ENCODE measurements at places on chromosomes 6 and 20.

GRCh38 chr6:38987503-38987902 lies 61.1 kb upstream of the GLP1R start:
- DNase-seq = no peak

- no peak for DNase-seq
Measured at GRCh38 chr20:2123720-2124119, 22.1 kb downstream of the STK35 start.

- DNase-seq = no peak
Measured at GRCh38 chr20:9506280-9506821, 8.0 kb upstream of the LAMP5 start.

GRCh38 chr6:170439366-170440361 lies 113.4 kb downstream of the PSMB1 start:
- no peak for DNase-seq

GRCh38 chr6:163646133-163646532 lies 231.6 kb downstream of the QKI start:
- no peak for DNase-seq

DNA sequence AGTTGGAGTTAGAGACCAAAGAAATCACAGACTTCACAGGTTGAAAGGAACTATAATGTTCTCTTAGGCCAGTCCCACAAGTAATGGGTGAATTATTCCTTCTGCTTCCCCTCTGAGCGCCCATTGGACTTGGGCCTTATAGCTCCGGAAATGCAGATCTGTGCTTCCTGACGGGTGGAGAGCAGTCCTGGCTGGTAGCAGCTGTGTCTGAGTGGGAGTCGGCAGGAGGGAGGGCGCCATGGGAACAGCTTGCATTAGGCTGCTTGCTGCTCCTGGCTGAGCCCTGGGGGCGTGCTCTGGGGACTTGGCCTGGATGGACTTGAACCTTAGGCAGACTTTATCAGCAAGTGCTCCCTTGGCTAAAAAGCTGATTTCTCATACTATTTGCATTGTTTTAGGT lies 18.4 kb upstream of the NUP153 start:
- DNase-seq = peak; percentile 69

DNA sequence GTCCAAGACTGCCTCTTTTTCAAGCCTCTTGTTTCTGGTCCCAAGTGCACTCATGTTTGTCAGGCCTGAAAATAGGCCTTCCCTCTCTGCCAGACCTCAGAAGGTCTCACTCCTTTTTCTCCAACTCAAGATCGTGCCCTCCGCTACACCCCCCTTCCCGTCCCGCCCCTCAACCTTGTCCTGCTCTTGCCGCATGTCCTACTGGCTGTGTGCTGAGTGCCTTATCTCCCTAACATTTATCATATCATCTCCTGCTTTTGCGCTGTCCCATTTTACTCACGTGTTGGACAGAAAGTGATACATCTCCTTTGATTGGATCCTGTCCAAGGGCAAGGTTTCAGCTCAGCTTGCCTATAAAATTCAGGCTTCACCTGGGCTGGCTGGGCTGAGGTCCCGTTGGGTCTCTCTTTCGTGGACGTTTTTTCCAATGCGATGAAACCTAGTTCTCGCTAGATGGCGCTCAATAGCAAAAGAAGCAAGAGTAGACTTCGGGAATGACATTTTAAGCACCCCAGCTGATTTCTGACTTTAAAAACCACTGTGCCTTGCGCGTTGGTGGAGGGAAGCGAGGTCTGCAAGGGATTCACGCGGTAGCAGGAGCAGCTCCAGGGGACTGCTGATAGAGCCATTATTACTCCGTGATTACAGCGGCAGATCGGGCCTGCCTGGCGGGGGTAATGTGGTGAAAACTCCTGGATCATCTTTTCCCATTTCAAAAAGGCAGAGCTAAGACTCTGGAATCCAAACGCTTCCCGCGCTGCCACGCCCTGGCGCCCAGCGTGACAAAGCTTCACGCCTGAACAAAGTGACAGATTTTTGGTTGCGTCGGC lies 137.6 kb downstream of the IMPG1 start:
- peak; percentile 6 for DNase-seq

DNA sequence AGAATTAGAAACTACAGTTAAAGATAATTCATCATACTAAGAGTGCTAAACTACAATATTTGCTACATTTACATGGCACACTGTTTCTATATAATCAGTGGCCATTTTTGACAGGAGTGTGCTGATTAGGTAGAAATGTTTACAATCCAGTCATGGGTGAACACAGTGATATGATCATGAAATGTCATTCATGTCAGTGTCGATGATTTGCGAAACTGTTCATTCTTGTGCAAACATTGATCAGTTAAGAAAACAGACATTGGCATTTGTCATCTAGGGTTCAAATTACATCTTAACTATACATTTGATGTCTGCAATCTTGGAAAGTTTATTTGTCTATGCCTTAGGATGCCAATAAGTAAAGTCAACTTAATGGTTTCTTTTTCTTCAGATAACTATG lies 474.9 kb downstream of the DOK5 start:
- DNase-seq = no peak

GRCh38 chr20:59977086-59977485 lies 18.9 kb downstream of the CDH26 start:
- no peak for DNase-seq

GRCh38 chr6:157139054-157139708 lies 184.1 kb downstream of the TMEM242 start:
- no peak for DNase-seq

- DNase-seq = no peak
Measured at GRCh38 chr6:29762781-29763214, 39.6 kb downstream of the HLA-F start.

GRCh38 chr6:9761220-9761619 lies 653.7 kb downstream of the TFAP2A start:
- DNase-seq = no peak

DNA sequence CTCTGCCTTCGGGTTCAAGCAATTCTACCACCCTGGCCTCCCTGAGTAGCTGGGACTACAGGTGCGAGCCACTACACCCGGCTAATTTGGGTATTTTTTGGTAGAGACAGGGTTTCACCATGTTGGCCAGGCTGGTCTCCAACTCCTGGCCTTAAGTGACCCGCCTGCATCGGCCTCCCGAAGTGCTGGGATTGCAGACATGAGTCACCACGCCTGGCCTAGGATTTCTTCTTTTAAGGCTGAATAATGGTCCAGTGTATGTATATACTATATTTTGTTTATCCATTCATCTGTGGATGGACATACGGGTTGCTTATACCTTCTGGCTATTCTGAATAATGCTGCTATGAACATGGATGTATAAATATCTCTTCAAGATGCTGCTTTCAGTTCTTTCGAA lies 17.1 kb downstream of the RIOK1 start:
- no peak for DNase-seq

- DNase-seq = no peak
Measured at GRCh38 chr6:40894962-40895799, 143.8 kb downstream of the UNC5CL start.

DNA sequence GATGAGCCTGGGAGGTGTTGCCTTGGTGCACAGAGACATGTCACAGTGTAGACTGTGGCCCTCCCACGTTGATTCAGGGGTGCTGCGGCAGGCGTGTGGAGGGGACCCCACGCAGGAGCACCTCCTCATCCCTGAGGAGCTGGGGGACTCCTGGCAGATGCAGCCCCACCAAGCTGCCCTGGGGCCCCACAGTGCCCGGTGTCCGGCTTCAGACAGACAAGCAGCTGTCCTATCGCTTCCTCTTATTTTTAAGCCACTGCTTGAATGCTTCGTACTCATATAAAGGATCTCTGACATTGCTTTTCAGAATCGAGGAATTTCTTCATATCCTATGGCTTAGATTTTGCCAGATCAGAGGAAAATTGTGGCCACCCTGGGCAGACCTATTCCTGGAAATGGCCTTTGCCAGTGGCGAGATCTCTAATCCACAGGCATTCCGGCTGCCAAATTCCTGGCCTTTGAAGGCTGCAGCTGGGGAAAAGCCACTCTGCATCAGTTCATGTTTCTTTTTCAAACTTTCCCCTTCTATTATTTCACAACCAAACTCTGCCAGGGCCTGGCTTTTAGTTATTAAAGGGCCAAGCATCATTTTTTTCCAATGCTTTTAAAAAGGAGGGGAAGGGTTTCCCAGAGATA lies 337.0 kb downstream of the THBS2 start:
- DNase-seq = no peak

GRCh38 chr6:89978749-89979145 lies 84.5 kb downstream of the GJA10 start:
- no peak for DNase-seq

DNA sequence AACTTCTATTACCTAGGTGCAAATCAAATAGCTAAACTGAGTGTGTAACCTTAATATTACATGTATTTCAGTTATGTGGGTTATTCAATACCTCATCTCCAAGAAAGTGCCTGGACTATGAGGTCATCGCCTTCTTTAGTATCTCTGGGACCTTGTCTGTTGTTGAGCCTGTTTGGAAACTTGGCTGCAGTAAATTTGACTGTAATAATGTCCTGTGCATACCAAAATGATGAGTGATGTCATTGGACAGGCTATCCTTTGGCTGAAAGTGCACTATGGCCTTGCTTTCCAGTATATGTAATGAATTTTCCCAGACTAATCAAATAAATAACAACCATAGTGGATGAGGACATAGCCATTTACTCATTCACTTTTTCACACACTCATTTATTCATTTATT lies 455.1 kb downstream of the ADGRB3 start:
- no peak for DNase-seq

GRCh38 chr20:44637522-44638372 lies 13.8 kb downstream of the ADA start:
- DNase-seq = no peak

DNA sequence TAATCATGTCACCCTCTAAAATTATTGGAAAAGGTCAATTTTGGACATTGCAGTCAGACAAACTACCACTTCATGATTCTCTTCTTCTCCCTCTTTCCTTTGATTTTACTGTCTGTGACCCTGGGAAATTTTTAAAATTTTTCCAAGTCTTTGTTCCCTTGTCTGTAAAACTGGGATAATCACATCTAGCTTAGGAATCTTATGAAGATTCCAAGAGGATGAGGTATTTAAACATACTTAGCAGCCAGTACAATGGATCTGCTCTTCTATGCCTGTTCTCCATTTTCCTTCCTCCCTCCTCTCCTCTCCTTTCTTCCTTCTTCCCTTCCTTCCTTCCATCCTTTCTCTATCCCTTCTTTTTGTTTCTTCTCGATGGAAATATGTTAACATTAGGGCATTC lies 651.6 kb upstream of the MARCKS start:
- no peak for DNase-seq

DNA sequence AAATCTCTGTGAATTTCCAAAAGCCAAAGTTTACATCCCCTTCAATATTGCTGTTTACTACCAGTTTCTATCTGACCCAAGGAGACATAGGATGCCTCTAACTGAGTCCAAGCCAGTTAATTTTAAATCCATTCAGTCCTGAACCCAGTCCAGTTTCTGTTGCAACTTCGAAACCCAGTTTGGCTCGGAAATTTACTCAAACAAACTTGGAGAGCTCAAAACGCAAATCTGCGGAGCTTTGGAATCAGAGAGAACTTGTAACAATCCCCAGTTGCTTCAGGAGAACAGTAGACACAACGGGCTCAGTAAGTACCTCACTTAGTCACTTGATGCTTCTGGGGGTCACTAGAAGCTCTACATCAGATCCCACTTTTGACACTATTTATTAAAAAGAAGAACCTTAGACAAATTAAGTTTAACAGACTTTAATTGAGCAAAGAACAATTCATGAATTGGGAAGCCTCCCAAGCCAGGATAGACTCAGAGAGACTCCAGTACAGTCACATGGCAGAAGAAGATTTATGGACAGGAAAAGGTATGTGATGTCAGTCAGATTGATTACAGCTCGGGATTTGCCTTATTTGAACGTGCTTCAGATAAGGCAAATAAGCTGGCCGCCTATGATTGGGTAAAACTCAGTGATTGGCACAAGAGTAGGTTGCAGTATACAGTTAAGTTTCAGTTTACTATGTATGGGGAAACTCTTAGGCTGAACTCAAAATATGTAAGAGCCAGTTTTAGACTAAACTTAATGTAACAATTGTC lies 118.0 kb downstream of the RFPL4B start:
- no peak for DNase-seq

GRCh38 chr6:169108753-169109152 lies 144.9 kb downstream of the THBS2 start:
- DNase-seq = no peak

- no peak for DNase-seq
Measured at GRCh38 chr6:167564416-167565250, 239.7 kb downstream of the TTLL2 start.

GRCh38 chr20:51966296-51966971 lies 164.1 kb upstream of the SALL4 start:
- peak; percentile 38 for DNase-seq

- DNase-seq = peak; percentile 9
Measured at GRCh38 chr6:20954315-20954714, 420.1 kb downstream of the CDKAL1 start.

DNA sequence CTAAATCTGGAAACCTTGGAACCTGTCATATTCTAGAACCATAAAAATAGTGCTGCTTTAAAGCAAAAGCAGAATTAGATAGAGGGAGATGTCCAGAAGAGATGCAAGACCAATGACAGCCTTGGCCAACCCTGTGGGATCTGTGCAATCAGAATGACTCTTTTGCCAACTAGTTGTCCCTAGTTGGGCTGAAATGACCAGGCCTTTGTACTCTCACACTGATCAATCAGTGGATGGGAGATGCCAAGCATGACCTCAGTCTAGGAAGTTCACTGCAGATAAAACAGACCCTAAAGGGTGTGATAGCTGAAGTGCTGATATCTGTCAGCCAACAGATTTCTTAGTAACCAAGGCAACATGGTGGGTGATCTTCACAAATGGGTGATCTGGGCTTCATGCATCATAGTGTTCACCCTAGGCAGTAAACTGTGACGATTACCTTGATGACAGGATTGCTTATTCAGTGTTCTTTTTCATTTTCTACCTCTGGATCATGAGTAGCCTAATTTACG lies 52.1 kb downstream of the BCKDHB start:
- DNase-seq = no peak

DNA sequence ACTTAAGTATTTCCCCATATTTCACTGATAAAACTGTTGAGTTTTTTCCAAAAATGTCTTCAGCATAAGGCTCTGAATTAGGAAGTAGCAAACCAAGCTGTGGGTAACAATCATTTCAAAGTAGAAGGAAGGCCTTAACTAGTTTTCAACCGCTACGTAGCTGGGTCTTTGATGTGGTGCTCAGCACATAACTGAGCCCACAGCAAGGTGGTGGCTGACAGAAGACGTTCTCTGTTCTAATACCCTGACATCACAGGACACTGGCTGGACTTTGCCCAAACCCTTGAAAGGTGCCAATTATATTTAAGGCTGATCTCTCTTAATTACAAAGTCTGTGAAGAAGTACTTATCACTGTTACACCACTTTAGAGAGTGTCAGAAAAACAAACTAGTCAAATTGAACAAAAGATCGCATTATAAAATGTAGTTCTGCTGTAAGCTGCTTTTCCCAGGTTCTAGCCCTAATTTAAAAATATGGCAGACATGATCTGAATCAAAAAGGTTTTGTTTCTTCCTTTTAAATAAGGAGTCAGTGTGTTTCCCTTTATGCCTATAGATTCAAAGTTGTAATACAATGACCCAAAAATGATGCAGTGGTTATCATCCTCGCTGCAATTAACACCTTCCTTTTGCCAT lies 26.7 kb downstream of the MAN1A1 start:
- DNase-seq = no peak

GRCh38 chr6:30264743-30265142 lies 51.5 kb upstream of the TRIM26 start:
- no peak for DNase-seq

- DNase-seq = no peak
Measured at GRCh38 chr6:30747300-30747687, 2.9 kb upstream of the IER3 start.

GRCh38 chr6:34238585-34239499 lies 2.2 kb downstream of the HMGA1 start:
- DNase-seq = peak; percentile 40
